ENCODE measurements at places on chromosomes 1 and 21. TPM values are rescaled to one million over a fixed set of nuclear protein-coding genes. Genes with fewer than 3 reads are reported as not detected.

DNA sequence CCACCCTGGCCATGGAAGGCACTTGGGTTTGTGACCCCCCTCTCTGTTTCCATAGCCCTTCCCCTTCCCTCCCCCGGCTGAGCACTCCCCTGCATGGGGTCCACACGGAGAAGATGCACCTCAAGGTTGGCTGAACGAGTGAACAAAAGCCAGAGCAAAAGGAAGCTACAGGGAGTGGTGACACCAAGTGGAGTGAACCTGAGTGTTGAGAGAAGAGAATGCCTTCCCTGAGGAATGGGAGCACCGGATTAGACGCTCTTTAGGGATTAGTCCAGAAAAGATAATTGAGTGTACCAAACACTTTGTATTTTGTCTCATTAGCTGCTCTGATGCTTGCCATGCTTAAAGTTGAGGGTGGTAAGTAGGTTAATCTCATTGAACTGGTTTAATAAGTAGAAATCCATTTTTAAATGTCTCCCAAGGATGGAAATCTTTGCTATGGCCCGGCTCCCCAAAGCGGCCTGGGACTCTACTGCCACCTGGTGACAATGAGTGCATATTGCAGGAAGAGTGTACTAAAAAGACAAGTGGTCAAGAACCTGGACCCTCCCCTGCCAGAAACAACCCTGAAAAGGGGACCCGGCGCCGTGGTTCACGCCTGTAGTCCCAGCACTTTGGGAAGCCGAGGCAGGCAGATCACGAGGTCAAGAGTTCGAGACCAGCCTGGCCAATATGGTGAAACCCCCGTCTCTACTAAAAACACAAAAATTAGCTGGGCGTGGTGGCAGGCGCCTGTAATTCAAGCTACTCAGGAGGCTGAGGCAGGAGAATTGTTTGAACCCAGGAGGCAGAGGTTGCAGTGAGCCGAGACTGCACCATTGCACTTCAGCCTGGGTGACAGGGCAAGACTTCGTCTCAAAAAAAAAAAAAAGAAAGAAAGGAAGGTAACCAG, 150.6 kb upstream of the ZC3H12A start:
- no peaks in the 10 kb centered on the region for H3K4me1 ChIP-seq
- no peak overlapping the region for H3K27ac ChIP-seq
- no peaks in the 10 kb centered on the region for H3K36me3 ChIP-seq
- peaks cover 63% of the 10 kb centered on the region for H3K27me3 ChIP-seq
- DNase-seq: no peak

GRCh38 chr21:28627691-28628090, 365.0 kb downstream of the LTN1 start:
- no peak overlapping the region for H3K4me3 ChIP-seq
- H3K27ac ChIP-seq: no peak overlapping the region
- DNase-seq: no peak
- H3K27me3 ChIP-seq: no peaks in the 10 kb centered on the region
- H3K4me1 ChIP-seq: no peaks in the 10 kb centered on the region

GRCh38 chr1:110430366-110430765, 20.6 kb upstream of the PROK1 start:
- no peak overlapping the region for H3K4me3 ChIP-seq
- no peak overlapping the region for H3K27ac ChIP-seq
- no peak for DNase-seq
- no peaks in the 10 kb centered on the region for H3K27me3 ChIP-seq

DNA sequence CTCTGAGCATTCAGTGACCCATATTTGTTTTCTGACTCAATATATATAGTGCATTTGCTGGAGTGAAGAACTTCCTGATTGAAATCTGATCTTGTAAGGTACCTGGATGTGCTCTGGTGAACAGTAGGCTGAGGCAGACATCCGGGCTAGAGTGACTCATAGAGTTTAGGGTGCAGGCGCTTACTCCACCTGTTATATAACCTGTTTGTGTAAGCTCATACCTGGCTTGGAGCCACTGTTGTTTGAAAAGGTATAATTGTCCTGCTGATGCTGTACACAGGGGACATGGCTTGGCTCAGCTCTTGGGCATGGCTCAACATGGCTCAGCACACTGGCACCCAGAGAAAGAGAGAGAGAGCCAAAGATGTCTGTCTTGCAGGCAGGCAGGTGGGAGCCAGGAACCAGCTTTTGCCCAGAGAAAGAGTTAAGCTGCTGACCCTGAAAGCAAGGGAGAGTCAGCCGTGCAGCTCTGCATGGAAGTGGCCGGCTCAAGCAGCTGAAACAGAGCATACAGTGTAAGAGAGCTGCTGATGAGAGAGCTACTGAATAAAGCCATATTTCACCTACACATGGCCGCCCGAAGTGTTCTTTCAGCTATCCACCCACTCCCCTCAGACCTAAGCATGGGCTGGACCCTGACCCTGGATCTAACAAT, 43.2 kb downstream of the GJA5 start:
- peaks cover 53% of the 10 kb centered on the region for H3K27me3 ChIP-seq
- peak overlapping the region; percentile 2 for H3K27ac ChIP-seq
- no peaks in the 10 kb centered on the region for H3K36me3 ChIP-seq

DNA sequence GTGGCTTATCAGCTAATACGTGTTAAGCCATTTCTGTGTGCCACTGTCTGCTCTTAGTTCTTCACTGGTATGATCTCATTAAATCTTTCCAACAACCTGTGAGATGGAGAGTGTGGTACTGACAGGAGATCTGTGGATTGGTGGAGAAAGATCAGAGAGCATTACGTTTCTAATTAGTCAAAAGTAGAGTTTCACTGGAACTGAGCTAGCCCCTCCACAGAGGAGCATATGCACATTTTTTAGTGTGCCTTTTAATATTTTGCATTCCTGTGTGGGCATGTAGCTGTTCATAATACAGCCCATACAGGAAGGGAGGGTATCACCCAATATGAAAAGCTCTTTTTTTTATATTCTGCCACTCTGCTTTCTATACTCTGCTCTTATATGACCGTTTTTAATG, 31.6 kb downstream of the UTS2 start:
- H3K27ac ChIP-seq: no peak overlapping the region
- H3K4me1 ChIP-seq: no peaks in the 10 kb centered on the region
- no peak for DNase-seq
- no peak overlapping the region for H3K4me3 ChIP-seq
- H3K36me3 ChIP-seq: peaks cover 91% of the 10 kb centered on the region

- H3K36me3 ChIP-seq: peaks cover 5% of the 10 kb centered on the region
- H3K27ac ChIP-seq: peak overlapping the region; percentile 97
- H3K27me3 ChIP-seq: no peaks in the 10 kb centered on the region
- H3K4me1 ChIP-seq: peaks cover 67% of the 10 kb centered on the region
- peak; percentile 68 for DNase-seq
These were observed 1.8 kb downstream of the PTTG1IP start for GRCh38 chr21:44871576-44872269.

DNA sequence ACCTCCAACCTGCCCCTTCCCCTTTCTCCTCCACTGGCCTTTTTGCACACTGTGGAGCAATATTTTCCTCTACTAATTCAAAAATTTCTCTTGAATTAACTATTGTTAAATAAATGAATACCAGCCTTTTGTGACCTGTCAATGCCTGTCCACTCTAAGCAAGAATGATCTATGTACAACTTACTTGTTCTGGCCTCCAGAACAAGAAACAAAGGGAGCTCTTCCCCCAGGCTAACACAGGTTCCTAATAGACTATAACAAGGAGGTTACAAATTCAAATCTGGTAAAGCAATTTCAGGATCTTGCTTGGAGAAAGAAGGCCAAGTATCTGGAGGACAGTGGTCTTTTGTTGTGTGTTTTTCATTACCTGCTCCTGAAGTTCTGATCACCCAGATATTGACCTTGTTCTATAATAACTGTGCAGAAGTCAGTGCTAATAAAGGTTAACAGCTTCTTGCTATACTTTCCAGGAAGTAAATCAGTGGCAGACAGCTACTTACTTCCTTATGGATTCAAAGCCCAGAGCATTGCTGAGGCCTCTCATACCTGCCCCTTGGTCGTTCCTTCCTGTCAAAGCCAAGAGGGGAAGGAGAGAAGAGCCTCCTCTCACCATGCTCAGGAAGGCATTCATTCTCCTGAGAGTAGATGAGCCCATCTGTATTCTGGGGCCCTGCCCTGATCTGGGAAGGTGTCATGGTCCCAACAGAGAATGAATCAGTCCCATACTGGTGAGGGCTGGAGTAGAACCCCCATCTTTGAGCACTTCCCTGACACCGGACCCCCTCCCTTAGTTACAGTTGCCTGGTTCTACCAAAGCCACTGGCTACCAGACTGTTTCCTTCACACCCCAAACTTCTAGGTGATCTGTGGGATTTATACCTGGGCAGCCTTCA, 56.8 kb downstream of the DESI2 start:
- H3K27ac ChIP-seq: peak overlapping the region; percentile 5
- H3K4me1 ChIP-seq: peaks cover 10% of the 10 kb centered on the region
- peak; percentile 41 for DNase-seq

- no peaks in the 10 kb centered on the region for H3K36me3 ChIP-seq
- H3K27ac ChIP-seq: no peak overlapping the region
- no peak for DNase-seq
- H3K4me1 ChIP-seq: no peaks in the 10 kb centered on the region
- H3K27me3 ChIP-seq: peaks cover 7% of the 10 kb centered on the region
- H3K4me3 ChIP-seq: no peak overlapping the region
These were observed 8.4 kb upstream of the PDZK1IP1 start for GRCh38 chr1:47198214-47198613.

- no peak overlapping the region for H3K4me3 ChIP-seq
- no peaks in the 10 kb centered on the region for H3K27me3 ChIP-seq
- peaks cover 11% of the 10 kb centered on the region for H3K4me1 ChIP-seq
- H3K36me3 ChIP-seq: no peaks in the 10 kb centered on the region
- no peak overlapping the region for H3K27ac ChIP-seq
These were observed 1.2 kb upstream of the SETSIP start for GRCh38 chr1:92076363-92076762.

- H3K4me3 ChIP-seq: no peak overlapping the region
- no peaks in the 10 kb centered on the region for H3K27me3 ChIP-seq
- H3K36me3 ChIP-seq: no peaks in the 10 kb centered on the region
- H3K4me1 ChIP-seq: no peaks in the 10 kb centered on the region
- H3K27ac ChIP-seq: no peak overlapping the region
- no peak for DNase-seq
These were observed 20.6 kb upstream of the RCAN3 start for GRCh38 chr1:24481843-24482610.

GRCh38 chr21:39103689-39104088, 79.6 kb downstream of the PSMG1 start:
- no peak overlapping the region for H3K4me3 ChIP-seq
- H3K4me1 ChIP-seq: peaks cover 3% of the 10 kb centered on the region
- no peaks in the 10 kb centered on the region for H3K27me3 ChIP-seq
- no peaks in the 10 kb centered on the region for H3K36me3 ChIP-seq
- H3K27ac ChIP-seq: no peak overlapping the region

DNA sequence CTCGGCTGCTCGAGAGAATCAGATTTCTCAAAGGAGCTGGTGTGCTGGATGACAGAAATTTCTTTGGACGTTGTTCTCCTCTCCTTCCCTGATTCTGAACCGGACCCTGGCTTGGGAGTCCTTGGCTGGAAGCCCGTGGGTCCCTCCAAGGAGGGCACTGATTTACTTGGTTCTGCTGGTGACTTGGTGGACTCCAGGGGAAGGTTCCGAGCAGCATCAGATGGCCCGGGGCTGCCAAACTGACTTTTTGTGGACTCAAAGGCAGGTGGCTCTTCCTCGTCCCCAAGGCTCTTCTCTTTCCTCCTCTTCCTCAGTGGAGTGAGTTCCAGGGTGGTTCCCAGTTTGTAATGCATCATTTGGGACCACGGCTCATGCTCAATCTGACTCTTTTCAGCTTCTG, 97.9 kb upstream of the EDN2 start:
- DNase-seq: peak; percentile 11
- H3K4me3 ChIP-seq: no peak overlapping the region
- peaks cover 11% of the 10 kb centered on the region for H3K36me3 ChIP-seq

DNA sequence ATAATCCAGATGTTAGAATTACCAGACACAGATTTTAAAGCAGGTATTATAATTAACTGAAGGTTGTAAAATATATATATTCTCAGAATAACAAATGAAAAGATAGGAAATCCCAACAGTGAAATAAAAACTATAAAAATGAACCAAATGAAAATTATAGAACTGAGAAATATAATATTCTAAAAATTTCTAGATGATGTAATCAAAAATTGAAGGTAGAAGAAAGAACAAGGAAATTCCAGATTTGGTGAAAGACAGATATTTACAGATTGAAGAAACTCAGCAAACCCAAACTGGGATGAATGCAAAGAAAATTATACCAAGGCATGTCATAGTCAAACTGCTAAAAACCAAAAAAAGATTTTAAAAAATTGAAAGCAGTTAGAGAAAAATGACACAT, 729.4 kb downstream of the MATN1 start:
- no peak for DNase-seq
- H3K27ac ChIP-seq: no peak overlapping the region
- no peaks in the 10 kb centered on the region for H3K4me1 ChIP-seq
- H3K4me3 ChIP-seq: no peak overlapping the region
- H3K36me3 ChIP-seq: no peaks in the 10 kb centered on the region
- H3K27me3 ChIP-seq: no peaks in the 10 kb centered on the region

DNA sequence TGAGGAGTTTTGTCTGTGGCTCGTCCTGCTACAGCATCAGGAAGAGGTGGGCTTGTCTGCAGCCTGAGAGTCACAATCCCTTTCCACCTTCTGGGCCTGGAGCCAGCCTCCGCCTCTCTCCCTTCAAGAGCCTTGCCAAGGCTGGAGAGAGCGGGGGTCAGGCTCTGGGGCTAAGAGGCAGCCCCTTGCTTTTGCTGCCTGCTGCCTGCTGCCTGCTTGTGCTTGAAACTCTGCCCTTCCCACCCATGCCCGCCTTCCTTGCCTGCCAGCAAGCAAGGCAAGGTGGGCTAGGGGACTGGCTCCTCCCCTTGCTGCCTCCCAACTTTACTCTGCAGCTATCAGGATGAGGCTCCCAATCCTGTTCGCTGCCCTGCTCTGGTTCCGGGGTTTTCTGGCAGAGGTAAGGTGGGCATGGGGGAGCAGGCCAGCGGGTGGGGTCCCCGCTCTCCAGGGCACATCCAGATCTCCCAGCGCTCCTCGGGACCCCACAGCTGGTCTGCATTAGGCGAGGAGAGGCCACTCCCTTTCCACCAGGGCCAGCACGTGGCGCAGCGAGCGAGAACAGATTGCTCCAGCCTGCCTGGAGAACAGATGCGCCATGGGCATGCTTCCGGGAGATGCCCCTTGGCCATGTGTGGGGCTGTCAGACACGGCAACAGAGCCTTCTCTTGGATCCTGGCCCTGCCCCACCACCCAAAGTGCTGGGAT, 7.5 kb upstream of the PTPN7 start:
- no peaks in the 10 kb centered on the region for H3K36me3 ChIP-seq
- no peaks in the 10 kb centered on the region for H3K27me3 ChIP-seq
- H3K27ac ChIP-seq: no peak overlapping the region
- no peak overlapping the region for H3K4me3 ChIP-seq
- peaks cover 21% of the 10 kb centered on the region for H3K4me1 ChIP-seq

C1orf226 gene
- total RNA-seq: 14.0 TPM

SMIM12 gene
- total RNA-seq: 1.7 TPM

All from stomach (tissue), 19 donors.